ENCODE measurements at places on chromosomes 4 and X.
A peak's percentile ranks its signal among the peaks of the same experiment; 100 is the strongest.

DNA sequence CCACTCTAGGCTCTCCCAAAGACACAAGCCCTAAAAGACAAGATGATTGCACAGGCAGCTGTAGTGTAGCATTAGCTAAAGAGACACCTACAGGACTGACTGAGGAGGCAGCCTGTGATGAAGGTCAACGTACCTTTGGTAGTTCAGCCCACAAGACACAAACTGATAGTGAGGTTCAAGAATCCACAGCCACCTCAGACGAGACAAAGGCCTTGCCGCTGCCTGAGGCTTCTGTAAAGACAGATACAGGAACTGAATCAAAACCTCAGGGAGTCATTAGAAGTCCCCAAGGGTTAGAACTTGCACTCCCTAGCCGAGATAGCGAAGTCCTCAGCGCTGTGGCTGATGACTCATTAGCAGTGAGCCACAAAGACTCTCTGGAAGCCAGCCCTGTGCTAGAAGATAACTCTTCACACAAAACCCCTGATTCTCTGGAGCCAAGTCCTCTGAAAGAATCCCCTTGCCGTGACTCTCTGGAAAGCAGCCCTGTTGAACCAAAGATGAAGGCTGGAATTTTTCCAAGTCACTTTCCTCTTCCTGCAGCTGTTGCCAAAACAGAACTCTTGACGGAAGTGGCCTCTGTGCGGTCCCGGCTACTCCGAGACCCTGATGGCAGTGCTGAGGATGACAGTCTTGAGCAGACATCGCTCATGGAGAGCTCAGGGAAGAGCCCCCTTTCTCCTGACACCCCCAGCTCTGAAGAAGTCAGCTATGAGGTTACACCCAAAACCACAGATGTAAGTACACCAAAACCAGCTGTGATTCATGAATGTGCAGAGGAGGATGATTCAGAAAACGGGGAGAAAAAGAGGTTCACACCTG, 306.3 kb downstream of the ANK2 start:
- peak; percentile 58 for DNase-seq

GRCh38 chrX:69357317-69357716, 146.8 kb upstream of the NALF2 start:
- no peak for DNase-seq

- DNase-seq, result no peak
These were observed 27.8 kb downstream of the DIPK2B start for GRCh38 chrX:45172890-45173289.

GRCh38 chr4:112109360-112110058, 35.7 kb upstream of the FAM241A start:
- DNase-seq, result no peak

DNA sequence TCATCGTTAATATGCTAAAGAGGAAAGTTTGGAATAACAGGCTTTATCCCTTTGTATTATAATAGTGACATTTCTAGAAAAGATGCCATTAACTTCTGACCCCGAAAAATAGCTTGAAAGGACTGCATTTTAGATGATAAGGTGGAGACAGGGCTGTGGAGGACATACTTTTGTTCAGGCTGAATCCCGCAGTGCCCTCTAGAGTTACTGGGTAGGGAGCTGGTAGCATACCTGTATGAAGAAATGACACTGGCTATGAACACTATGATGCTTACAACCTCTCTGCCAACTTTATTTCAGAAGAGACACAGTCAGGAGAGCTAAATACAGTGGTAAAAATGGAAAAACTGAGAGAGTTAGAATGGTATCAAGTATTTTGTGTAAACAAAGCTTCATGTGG, 8.1 kb downstream of the IL1RAPL1 start:
- no peak for DNase-seq

DNA sequence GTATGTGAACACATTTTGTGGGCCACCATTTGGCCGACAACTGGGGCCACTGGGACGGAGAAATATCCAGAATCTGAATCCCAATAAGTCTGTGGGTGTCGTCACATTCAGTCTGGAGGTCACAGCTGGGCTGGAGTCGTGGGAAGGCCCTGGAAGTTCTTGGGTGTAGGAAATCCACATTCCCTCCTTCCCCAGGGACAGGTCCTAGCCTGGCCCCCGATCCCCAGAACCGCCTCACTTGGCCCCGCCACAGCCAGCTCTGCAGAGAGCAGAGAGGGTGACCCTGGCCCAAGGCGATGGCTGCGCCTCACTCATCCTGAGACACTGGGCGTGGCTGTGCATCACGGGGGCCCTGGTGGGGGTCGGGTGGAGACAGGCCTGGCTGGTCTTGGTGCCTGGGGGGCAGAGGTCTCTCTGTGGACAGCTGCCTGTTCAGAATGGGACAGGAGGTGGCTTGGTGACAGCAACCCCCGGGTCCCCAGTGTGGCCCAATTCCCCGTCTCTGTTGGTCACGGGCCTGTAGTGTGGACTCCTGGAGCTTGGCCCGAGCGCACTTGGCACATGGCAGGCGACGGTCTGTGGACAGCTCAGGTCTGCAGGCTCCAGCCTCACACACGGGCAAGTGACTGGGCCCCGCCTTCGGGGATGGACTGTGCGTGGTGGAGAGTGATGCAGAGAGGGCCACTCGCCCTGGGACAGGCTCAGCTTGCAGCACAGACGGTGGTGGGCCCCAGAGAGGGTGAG, 16.4 kb downstream of the DOK7 start:
- no peak for DNase-seq

DNA sequence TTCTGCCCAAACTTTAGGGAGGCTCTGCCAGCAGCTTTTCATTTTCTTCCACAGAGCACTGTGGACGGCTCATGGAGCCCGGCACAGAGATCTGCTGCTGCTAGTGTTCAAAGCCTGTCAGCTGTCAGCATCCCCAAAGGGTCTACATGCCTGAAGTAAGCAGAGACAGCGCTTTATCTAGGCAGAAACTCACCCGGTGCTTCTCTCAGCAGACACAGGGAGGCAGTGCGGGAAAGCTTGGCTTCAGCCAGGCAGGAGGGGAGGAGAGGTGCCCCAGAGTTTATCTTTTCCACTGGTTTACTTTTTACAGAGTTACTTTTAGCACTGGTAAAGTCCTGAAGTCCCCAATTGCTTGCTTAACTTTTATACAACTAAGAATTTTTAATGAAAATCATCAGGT, 339.3 kb downstream of the NKX6-1 start:
- DNase-seq, result no peak

DNA sequence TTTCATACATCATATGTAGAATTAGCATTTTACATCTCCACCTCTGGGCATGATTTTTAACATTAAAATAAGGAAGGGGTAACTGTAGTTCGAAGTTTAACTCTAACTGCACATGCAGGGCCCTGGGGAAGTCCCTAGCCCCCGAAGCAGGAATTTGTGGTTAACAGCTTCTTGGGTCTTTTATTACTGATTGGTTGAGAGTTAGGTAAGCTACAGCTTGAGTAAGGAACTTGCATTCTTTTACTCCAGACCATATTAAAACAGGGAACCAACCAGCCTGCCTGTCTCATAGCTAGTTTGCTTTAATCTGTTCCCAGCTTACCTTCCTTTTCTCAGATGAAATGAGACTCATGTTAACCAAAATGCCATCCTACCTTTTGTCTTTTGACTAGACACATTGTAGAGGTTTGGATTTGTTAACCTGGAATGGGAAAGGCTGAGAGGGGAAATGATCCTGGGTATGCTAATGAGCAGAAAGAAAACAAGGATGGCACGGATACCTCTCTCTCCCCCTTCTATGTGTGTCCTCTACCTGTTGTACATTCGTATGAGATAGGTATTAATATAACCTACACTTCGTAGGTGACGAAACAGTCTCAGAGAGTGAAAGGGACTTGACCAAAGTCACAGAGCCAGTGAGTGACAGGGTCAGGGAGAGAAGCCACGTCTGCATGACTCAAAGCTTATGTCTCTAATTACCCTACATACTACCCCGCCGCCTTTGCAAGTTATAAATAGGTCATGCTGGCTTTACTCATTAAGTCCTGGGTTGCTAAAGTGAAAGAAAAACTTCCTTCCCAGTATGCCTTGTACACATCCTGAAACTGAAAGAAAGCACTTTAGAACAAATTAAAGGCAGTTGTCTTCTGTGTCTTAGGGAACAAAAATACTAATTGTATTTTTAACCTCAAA, 119.5 kb upstream of the AFF2 start:
- peak; percentile 43 for DNase-seq

GRCh38 chr4:31539284-31540069, 819.3 kb downstream of the PCDH7 start:
- DNase-seq, result no peak

- DNase-seq, result no peak
These were observed 696.3 kb downstream of the PCDH7 start for GRCh38 chr4:31416498-31416897.

GRCh38 chr4:112094330-112094729, 50.9 kb upstream of the FAM241A start:
- no peak for DNase-seq

DNA sequence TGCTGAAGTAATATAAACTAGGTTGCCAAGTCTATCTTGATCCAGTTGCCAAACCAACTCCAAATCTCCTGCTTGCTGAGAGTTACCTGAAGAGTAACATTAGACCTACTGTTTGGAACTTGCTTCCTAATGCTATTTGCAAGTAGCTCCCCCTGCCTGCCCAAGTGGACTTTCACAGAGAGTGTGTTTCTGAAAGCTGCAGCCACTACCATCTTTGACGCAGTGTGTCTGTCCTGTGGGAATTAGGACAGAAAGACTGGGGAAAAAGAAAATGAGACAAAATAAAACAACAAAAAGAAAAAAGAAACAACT, 195.0 kb upstream of the HS3ST1 start:
- no peak for DNase-seq

- DNase-seq, result no peak
These were observed 31.4 kb downstream of the TBC1D1 start for GRCh38 chr4:37922328-37922727.

- no peak for DNase-seq
These were observed 2051.3 kb downstream of the PCDH7 start for GRCh38 chr4:32771491-32771890.

- no peak for DNase-seq
These were observed 139.8 kb downstream of the PTTG2 start for GRCh38 chr4:38099908-38100407.

DNA sequence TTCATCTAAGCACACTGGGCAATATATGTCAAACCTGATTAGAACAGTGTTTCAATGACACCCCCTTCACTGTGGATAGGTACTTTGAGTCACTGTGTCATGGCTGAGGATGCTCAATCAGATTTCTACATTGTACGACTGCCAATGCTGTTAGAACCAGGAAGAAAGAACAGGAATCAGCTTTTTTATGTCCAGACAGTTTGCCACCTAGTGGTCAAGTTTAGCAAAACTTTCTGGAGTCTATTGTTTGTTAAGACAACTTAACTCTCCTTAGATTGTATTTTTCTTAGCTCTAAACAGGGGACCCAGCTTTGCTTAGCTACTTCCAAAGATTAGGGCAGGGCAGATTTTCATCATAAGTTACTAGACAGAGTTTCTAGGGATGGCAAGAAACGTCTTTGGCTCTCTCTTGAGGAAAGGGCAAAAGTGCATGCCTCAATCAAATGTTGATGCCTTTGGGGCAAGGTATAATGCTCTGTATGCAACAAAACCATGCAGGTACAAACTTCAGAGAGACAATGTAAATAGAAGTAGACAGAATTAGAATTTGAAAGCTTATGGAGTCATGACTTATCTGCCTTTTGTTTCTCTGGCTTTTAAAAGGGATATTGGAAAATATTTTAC, 40.5 kb upstream of the BMP3 start:
- peak; percentile 15 for DNase-seq

- DNase-seq, result no peak
These were observed 388.8 kb upstream of the EPHA5 start for GRCh38 chr4:66059136-66059535.

DNA sequence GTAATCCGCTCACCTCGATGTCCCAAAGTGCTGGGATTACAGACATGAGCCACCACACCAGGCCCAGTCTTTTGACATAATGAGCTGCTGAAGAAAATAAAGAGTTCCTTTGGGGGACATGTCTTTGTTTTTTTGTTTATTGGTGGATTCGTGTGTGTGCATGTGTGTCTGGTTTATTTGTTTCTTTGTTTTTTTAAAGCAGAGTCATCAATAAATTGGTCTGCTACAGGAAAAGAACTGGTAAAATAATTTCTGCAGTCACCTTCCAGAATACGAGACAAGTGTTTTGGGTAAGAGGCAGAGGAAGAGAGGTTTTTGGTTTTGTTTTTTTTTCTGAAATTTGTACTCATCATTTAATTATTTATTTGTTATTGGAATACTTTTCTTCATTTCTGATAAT, 51.5 kb upstream of the PPP3CA start:
- no peak for DNase-seq

- no peak for DNase-seq
These were observed 241.4 kb downstream of the UGT8 start for GRCh38 chr4:114839986-114840385.

- no peak for DNase-seq
These were observed 243.4 kb upstream of the GK2 start for GRCh38 chr4:79651456-79651855.

Measured in GM12864 (cell line).